ENCODE measurements at places on chromosomes 2 and 18.

GRCh38 chr2:240305369-240305962 lies 130.0 kb upstream of the GPC1 start:
- DNase-seq: no peak

DNA sequence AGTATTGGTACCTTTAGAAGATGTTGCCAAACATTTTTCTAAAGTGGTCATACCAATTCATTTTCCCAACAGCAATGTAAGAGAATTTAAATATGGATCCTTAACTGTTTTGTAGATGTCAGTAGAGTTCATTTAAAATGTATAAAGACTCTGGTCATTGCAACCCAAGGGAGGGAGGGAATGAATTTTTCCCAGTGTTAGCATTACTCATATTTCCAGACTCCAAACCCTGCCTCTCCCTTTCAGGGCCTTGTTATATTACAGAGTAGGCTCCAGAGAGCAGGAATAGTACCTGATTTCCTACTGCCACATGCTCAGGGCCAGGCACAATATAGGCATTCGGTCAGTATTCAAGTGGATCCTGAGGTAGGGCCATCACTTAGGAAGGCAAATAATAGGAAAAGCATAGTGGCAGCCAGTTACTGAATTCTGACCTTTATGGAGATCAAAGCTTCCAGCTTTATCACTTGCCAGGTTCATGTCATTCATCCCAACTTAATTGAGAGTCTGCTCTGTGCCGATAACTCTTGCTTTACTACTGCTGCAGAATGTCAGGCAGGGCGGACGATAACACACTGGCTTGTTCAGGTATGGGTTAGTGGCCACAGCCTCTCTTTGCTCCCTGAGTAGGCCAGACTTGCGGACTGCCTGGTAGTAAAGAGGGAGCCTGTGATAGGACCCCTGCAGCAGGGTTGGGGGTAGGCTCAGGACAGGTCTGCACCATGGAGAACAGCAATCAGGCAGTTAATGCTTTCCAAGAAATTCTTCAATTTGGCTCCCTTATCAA lies 75.3 kb downstream of the OSBPL6 start:
- no peak for DNase-seq

- DNase-seq: no peak
These were observed 536 bp downstream of the PDE1A start for GRCh38 chr2:182426082-182426917.

DNA sequence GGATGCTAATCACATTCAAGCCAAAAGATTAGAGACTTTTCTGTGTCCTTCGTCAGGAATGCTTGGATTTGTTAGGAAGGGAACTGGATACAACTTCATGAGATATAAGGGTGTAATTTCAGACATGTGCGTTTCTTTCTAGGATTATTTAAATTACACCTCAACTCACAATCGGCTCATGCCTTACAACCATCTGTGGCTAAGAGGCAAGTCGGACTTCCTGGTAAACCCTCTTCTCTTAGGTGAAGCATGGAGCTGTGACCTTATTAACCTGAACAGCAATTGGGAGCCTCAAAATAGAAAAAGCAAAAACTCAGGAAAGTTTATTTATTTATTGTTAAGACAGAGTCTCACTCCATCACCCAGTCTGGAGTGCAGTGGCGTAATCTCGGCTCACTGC lies 61.8 kb downstream of the SEMA4F start:
- DNase-seq: no peak

GRCh38 chr2:81282151-81282769 lies 977.7 kb upstream of the LRRTM1 start:
- DNase-seq: no peak

DNA sequence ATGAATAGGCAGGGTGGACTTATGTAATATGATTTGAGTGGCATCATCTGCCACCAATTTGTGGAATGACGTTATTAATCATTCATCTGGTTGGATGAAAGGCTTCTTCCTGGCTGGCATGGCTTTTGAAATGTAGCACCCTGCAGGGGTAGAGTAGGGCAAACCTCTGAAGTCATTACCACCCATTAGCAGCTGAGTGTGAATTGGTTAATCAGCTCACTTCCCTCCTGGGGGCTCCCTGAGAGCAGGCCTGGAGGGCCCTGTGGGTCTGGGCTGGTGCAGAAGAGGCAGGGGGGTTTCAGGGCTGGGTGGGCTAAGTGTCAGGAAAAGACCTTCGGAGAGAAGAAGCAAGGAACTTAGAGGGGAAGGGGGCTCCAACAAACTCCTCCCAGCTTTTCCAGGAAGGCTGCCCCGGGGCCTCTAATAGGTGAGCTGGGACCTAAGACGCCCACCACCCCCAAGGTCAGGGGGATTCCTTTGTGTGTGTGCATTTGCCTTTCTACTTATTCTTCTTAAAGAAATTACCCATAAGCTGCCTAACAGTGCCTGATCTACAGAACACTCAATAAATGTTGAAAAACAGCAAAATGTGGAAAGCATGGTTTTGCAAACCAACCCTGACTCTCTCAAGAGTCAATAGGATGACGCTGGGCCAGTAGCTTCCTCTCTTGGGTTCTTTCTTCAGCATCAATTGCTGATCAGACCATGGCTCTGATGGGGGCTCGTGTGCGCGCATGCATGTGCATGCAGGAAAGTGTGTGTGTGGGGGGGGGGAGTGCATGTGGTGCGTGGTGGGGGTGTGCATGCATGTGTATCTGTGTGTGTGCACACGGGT lies 49.7 kb upstream of the ZNF516 start:
- DNase-seq: no peak

DNA sequence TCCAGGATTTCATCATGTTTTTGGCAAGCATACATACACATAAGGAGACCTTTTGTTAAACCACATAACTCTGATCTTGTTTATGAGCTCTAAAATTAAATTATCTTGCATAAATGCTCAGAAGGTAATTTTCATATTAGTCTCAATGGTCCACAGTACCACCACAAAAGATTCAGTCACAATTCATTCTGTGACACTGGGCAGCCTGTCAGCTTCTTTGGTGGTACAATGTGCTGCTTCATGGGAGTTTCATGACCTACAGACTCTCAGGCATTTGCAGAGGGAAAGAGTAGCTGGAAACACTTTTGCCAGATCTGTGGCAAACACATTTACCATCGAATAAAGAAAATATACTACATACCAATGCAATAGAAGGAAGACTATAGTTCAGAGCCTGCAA lies 51.3 kb upstream of the ZNF397 start:
- DNase-seq: no peak

- peak; percentile 85 for DNase-seq
These were observed 863 bp upstream of the SIX2 start for GRCh38 chr2:45009928-45010701.

- DNase-seq: no peak
These were observed 353.6 kb upstream of the TRIB2 start for GRCh38 chr2:12363138-12363537.

DNA sequence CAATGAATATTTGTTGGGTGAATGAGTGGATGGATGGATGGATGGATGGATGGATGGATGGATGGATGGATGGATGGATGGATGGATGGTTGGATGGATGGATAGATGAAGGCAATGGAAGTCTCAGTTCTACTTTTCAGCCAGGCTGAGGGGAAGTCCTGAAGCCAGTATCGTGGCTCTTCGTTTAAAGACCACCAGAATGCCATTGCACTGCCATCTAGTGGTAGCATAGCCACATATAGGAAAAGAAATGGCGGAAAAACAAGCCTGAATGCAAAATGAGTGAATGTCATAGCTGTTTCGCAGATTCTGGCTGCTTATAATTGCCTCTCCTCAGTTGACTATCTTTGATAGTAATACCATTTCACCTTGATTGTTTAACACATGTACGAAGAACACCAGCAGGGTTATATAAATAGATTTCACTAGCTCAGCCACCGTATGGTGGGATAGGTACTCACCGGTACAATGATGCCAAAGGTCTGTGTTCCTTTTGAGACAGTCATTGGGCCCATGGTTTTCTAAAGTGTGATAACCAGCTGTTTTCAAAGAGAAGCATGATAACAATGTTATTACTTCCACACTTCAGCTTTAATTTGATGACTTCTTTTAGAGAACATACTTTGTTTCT lies 62.3 kb upstream of the GREB1L start:
- peak; percentile 48 for DNase-seq

GRCh38 chr18:46418663-46419260 lies 238.3 kb downstream of the LOXHD1 start:
- peak; percentile 66 for DNase-seq

GRCh38 chr2:44741507-44741906 lies 200.0 kb upstream of the SIX3 start:
- no peak for DNase-seq

- no peak for DNase-seq
These were observed 59.8 kb downstream of the MOGAT1 start for GRCh38 chr2:222731201-222731621.

GRCh38 chr18:45166341-45166835 lies 448.9 kb upstream of the SLC14A2 start:
- no peak for DNase-seq

GRCh38 chr2:727071-727470 lies 49.9 kb upstream of the TMEM18 start:
- no peak for DNase-seq

- DNase-seq: no peak
These were observed 202.3 kb upstream of the RAB6C start for GRCh38 chr2:129777146-129777545.

GRCh38 chr2:121705958-121706357 lies 30.7 kb downstream of the NIFK start:
- DNase-seq: no peak

GRCh38 chr2:74694281-74694680 lies 40.2 kb downstream of the SEMA4F start:
- DNase-seq: no peak

GRCh38 chr2:109719871-109720270 lies 74.2 kb upstream of the RGPD5 start:
- DNase-seq: no peak

DNA sequence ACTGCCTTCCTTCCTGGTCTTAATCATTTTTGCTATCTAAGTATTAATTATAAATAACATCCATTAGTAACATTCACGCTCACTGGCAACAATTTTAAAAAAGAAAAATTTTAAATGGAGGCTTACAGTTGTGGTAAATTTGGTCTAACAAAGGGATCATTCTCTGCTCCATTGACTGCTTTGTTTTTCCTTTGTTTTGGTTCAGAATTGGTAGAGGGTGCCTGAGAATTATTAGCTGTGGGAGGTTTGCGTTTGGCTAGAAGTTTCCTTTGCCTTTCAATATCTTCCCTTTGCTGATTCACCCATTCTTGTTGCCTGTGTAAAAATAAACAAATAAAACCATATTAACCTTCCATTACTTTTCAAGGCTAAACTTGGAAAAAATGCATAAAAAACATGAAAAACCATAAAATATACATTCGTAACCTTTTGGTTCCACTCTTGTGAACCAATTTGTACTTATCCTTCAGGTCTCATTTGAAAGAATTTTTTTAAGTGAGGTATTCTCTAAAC lies 114.6 kb downstream of the TLK1 start:
- DNase-seq: no peak

DNA sequence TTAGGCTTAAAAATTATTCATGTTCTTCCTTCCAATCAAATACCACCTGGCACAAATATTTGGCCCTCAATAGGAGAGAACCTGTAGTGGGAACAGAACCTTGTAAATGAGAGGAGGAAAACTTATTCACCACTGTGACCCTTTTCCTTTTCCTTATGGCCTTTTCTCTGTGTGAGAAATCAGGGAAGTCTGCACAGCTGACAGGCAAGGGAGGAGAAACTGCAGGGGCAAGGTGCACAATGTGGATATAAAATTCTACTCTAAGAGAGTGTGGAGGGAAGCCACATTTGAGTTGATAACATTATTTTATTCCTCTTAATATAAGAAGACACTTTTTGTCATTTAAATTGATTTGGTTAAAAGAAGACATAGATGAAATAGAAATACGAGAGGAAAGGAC lies 1247.0 kb upstream of the CHAC2 start:
- DNase-seq: no peak

GRCh38 chr18:72542984-72543356 lies 1.2 kb downstream of the CBLN2 start:
- no peak for DNase-seq

GRCh38 chr2:186868344-186868743 lies 19.4 kb upstream of the ZSWIM2 start:
- DNase-seq: no peak

- no peak for DNase-seq
These were observed 14.1 kb downstream of the SLC4A3 start for GRCh38 chr2:219641390-219642068.

GRCh38 chr2:73987948-73988700 lies 3.4 kb downstream of the TET3 start:
- DNase-seq: no peak

GRCh38 chr2:119759451-119760236 lies at the start of gene PTPN4:
PTPN4 (plus strand) TSS chr2:119759922; CDS start chr2:119809854, 49,932 bp downstream.
- DNase-seq: peak; percentile 97

DNA sequence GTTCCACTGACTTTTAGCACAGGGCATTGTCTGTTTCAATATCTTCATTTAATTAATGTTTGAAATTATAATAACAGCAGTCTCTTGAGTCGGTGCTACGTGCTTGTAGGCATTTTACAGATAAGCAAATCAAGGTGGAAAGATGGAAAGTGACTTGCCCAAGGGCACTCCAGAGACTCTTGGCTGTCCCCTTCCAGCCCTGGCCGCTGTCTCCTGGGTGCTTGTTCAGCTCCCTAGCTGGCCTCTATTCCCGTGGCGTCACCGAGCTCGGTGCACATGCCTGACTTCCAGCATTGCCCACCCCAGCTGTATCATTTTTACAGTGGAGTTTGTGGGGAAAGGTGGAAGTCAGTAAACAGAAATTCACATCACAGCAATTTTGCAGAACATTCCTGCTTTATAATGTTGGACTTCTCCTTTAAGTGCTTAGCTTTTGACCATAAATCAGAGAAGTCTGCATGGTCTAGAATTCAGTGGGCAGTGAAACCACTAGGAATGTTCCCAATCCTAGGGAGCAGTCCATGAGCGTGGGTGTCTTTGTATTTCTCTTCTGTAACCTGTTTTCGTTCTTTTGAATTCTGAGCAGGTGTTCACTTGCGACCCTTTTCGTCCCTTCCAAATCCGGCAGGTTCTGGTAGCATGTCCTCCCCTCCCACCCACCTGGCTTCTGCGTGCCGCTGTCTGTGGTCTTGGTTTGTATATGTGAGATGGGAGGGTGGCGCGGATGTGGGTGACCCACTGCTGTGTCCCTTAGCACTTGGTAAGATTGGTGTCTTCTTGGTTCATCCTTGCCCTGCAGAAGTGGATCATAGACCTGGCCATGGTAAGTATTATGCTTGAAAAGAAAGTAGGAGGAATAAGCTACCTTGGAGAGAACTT lies 8.4 kb downstream of the SLC66A3 start:
- DNase-seq: no peak

GRCh38 chr2:144083211-144083610 lies 436.7 kb downstream of the ZEB2 start:
- DNase-seq: no peak

GRCh38 chr2:236991874-236992273 lies 93.8 kb upstream of the COPS8 start:
- no peak for DNase-seq

- DNase-seq: no peak
These were observed 257.9 kb downstream of the BCL11A start for GRCh38 chr2:60295636-60295962.

GRCh38 chr2:201631041-201631440 lies 12.3 kb downstream of the TMEM237 start:
- no peak for DNase-seq

GRCh38 chr18:3466872-3467271 lies 16.9 kb downstream of the TGIF1 start:
- DNase-seq: no peak

- DNase-seq: no peak
These were observed 69.1 kb downstream of the ACKR3 start for GRCh38 chr2:236638707-236639106.

GRCh38 chr18:10378688-10379420 lies 75.6 kb upstream of the APCDD1 start:
- DNase-seq: no peak

GRCh38 chr2:41475959-41476358 lies 571.9 kb upstream of the PKDCC start:
- no peak for DNase-seq

Data from left cardiac atrium (tissue), 4 donors.